Fibroblast of villous mesenchyme (primary cell): ENCODE measurements at places on chromosomes 3 and 15. TPM values are rescaled to one million over a fixed set of nuclear protein-coding genes. Genes with fewer than 3 reads are reported as not detected.

SIDT1 gene
- total RNA-seq, result not detected in 2 replicates

COPG1 gene
- total RNA-seq, result 371 and 402 TPM in 2 replicates

PRSS50 gene
- total RNA-seq, result not detected in 2 replicates

ADGRG7 gene
- not detected in 2 replicates for total RNA-seq

NLGN1 gene
- 8.4 and 18.1 TPM in 2 replicates for total RNA-seq

SPINK8 gene
- not detected in 2 replicates for total RNA-seq

EFCC1 gene
- not detected in 2 replicates for total RNA-seq

TIMP4 gene
- 1.3 TPM in 2 replicates for total RNA-seq

NR1I2 gene
- under 0.01 TPM in 2 replicates for total RNA-seq

CNTN3 gene
- total RNA-seq, result 1.6 and 6.5 TPM in 2 replicates

COX17 gene
- total RNA-seq, result 10.8 and 15.8 TPM in 2 replicates

SLC12A1 gene
- total RNA-seq, result not detected in 2 replicates

EAF1 gene
- total RNA-seq, result 28.0 and 35.8 TPM in 2 replicates

ARHGAP31 gene
- total RNA-seq, result 15.1 and 15.5 TPM in 2 replicates

TIPARP gene
- total RNA-seq, result 58.9 and 91.1 TPM in 2 replicates

LSAMP gene
- total RNA-seq, result 0.64 and 1.3 TPM in 2 replicates

LZTFL1 gene
- total RNA-seq, result 13.2 and 18.6 TPM in 2 replicates

C2CD4B gene
- not detected in 2 replicates for total RNA-seq

GOLGA8M gene
- under 0.01 and 1.3 TPM in 2 replicates for total RNA-seq

NPAP1 gene
- not detected in 2 replicates for total RNA-seq

TRPM1 gene
- total RNA-seq, result under 0.01 TPM in 1 of 2 replicates, not detected in the other

LIPH gene
- total RNA-seq, result under 0.01 TPM in 2 replicates

THSD4 gene
- total RNA-seq, result 60.2 and 76.4 TPM in 2 replicates

STAB1 gene
- under 0.01 and 0.43 TPM in 2 replicates for total RNA-seq

FAM107A gene
- total RNA-seq, result not detected in 2 replicates

SH2D7 gene
- total RNA-seq, result not detected in 2 replicates

GP9 gene
- total RNA-seq, result not detected in 2 replicates

RGMA gene
- total RNA-seq, result 0.32 TPM in 1 of 2 replicates, not detected in the other

ZPLD1 gene
- 0.43 and 1.3 TPM in 2 replicates for total RNA-seq

COL8A1 gene
- 324 and 401 TPM in 2 replicates for total RNA-seq

ELL3 gene
- total RNA-seq, result 1.6 and 4.3 TPM in 2 replicates

MCF2L2 gene
- 0.43 and 0.64 TPM in 2 replicates for total RNA-seq

IL20RB gene
- 1.6 and 2.2 TPM in 2 replicates for total RNA-seq

GALNT15 gene
- total RNA-seq, result 4.7 and 8.4 TPM in 2 replicates

HIGD2B gene
- total RNA-seq, result 0.32 and 0.43 TPM in 2 replicates

ACTC1 gene
- total RNA-seq, result under 0.01 and 0.64 TPM in 2 replicates

SEMA3B gene
- 7.4 and 23.3 TPM in 2 replicates for total RNA-seq

ICE2 gene
- 28.7 and 31.1 TPM in 2 replicates for total RNA-seq

SNRPN gene
- 92.1 and 109 TPM in 2 replicates for total RNA-seq

ITIH1 gene
- total RNA-seq, result not detected in 2 replicates

AADACL2 gene
- not detected in 2 replicates for total RNA-seq

SEMA4B gene
- 16.4 and 21.6 TPM in 2 replicates for total RNA-seq

FETUB gene
- total RNA-seq, result not detected in 2 replicates

IL17RC gene
- 32.8 and 42.8 TPM in 2 replicates for total RNA-seq

TM4SF4 gene
- under 0.01 TPM in 1 of 2 replicates, not detected in the other for total RNA-seq
